ENCODE measurements at places on chromosomes 2 and 18.

DNA sequence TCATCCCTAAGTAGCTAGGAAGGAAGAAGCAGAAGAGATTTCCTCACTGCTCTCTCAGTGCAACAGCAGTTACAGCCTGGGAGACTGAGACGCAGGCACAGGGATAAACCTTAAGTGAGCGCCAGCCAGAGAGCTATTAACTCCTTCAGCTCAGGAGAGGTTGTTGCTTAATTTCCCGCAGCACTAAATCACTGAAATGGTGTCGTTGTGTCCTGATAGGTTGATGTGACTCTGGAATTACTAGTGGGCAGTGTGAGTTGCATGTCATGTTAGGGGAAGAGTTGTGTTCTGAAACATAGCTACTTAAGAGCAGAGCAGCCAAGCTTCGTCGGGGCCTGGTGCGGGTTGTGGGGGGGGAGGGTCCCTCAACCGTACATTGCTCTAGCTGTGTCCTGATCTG is 225.8 kb downstream of the NAPG start:
- DNase-seq, result no peak

DNA sequence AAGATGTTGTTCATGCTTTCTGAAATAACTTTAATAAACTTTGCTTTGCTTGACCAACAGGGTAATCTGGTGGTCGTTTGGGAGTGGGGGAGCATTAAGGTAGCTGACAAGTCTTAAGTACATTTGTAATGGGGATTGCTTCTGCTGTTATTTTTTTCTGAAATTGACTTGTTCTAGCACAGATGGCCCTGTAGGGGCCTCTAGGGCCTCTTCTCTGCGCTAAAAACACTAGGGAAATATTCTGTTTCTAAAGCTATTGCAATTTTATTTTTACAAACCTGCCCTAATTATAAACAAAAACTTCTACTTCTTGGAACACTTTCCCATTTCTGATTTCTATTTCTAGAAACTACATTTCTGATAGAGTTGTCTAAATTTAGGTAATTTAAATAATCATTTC is 191.3 kb upstream of the KCNJ3 start:
- DNase-seq, result no peak

- no peak for DNase-seq
Observed at GRCh38 chr2:238796223-238796885, 51.5 kb upstream of the TWIST2 start.

DNA sequence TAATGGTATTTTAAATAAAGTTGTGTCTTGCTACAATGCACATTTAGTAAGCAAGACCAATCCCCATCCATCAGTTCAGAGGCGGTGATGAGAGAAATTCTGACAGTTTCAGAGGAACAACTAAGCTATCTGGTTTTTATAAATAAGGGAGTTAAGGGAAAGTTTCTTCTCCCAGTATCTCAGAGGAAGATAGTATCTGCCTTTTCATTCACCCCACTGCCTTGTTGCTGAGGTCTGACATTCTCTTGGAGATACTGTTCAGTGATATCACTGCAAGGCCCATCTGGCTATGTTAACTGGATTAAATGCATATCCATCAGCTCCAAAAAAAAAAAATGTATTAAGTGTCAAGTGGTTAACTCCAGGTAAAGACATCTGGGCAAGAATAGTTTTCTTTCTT is 47.9 kb downstream of the RBMS1 start:
- DNase-seq, result no peak

DNA sequence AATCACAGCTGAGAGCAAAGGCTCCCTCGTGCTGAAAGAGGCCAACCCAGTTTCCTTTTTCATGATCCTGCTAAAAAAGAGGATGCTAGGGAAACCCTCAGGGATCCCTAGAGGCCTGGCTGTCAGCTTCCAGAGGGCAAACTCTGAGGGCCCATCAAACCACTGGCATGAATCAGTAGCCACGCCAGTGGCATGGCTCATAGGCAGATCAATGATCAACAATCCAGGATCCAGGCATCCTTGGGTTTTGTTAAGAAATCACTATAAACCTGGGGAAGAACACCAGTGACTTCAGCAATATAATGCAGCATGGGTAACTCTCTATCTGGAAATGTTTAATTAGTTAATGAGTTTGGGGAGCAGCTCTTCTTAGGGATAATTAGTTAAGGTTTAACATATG is 286.5 kb downstream of the C1D start:
- no peak for DNase-seq

- no peak for DNase-seq
Observed at GRCh38 chr2:24489465-24490180, 1.4 kb upstream of the NCOA1 start.

DNA sequence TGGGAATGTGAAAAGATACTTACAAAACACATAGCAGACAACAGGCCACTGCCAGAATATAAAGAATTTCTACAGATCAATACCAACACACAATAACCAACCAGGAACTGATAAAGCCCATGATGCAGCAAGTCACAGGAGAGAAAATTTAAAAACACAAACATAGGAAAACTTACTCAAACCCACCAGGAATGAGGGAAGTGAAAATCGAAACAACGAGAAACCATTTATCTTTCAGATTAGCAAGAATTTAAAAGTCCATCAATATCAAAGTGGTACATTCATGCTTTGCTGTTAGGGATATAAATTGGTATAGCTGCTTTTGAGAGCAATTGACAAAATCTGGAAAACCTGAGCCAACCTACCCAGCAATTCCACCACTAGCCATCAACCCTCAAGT is 27.6 kb downstream of the B4GALT6 start:
- no peak for DNase-seq
